Left kidney (tissue), 8 donors: ENCODE measurements at places on chromosomes 16 and 17. TPM values are rescaled to one million over a fixed set of nuclear protein-coding genes. Genes with fewer than 3 reads are reported as not detected.

DNA sequence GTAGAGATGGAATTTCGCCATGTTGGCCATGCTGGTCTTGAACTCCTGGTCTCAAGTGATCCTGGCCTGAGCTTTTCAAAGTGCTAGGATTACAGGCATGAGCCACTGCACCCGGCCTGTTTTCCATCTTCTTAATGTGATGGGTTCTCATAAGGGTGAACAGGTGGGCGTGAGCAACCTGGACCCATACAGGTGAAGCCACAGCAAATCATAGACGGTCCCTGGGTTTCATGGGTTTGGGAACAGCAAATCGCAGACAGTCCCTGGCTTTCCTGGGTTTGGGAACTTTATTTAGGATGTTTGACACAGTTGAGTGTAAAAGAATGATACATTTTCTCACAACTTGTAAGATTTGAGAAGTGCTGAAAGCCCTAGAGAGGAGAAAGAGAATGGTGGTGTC lies 12.9 kb upstream of the MEIOB start:
- no peak for DNase-seq

DNA sequence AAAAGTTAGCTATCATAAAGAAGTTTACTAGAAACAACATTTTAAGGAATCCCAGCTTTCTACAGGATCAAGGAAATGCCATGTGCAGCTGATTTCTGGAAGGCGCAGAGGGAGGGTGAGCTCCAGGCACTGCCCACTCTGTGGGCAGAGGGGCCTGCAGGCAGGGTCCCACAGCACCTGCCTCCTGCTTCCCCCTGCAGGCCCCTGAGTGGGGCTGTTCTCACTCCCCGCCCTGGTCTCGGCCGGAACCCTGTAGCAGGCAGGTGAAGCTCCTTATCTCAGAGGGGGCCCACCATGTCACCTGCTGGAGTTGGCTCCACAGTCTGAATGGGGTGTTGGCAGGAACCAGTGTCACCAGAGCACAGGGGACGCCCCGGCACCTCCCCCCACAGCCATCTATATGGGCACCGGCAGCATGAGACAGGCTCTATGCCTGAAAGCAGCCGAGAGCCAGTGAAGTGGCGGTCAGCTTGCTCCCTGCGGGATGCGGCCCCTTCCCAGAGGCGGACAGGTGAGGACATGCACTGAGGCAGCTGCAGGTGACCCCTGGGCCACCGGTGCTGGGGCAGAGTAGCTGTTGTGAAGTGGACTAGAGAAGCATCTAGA lies 47.6 kb upstream of the FASN start:
- DNase-seq = no peak

DNA sequence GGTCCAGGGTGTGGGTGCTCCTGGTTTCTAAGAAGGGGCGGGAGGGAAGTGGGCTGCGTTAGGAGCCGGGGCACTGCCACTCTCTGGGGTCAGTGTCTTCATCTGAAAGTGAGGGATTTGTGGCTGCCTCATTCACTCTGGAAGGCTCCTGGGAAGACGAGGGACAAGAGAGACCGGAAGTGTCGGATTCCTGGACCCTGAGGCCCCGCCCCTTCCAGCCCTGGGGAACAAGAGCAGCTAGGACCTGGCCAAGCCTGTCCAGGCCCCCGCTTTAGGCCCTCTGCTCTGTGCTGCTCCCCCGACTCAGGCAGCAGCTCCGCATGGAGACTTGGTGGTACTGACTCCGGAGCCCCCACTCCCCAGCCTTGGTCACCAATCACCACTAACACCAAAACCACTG lies 6.5 kb downstream of the LGALS3BP start:
- no peak for DNase-seq

- no peak for DNase-seq
Measured at GRCh38 chr17:73856556-73856955, 212.3 kb upstream of the SDK2 start.

DNA sequence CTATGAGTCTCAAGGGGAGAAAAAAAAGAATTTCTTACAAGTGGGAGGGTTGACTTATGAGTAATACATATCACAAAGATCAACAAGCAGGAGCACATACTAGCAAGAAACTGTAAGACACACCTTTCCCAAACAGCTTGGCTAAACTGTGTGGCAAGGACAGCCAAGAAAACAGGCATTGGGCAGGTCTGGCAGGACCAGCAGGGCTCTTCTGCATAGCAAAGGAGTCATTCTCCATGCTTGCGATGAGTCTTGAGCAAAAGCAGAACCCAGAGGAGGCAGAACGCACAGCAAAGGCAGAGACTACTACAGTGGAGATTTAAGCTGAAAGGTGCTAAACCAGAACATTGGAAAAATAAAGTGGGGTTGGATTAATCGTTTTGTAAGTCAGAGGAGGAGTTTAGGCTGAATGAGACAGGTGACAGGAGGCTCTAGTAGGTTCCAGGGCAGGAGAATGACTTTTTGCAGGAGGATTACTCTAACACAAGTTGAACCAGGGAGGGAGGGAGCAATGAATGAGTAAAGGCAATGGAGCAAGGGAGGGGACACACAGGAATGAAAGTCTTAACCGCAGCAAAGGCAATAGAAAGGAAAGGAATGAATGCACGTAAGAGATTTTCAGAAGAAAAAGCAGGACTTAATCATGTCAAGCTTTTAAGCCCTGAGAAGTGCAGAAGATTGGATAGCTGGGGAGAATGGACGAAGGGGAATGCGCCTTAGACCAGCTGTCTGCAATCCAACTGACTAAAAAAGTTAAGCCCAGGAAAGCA lies 2.7 kb downstream of the N4BP1 start:
- no peak for DNase-seq

DNA sequence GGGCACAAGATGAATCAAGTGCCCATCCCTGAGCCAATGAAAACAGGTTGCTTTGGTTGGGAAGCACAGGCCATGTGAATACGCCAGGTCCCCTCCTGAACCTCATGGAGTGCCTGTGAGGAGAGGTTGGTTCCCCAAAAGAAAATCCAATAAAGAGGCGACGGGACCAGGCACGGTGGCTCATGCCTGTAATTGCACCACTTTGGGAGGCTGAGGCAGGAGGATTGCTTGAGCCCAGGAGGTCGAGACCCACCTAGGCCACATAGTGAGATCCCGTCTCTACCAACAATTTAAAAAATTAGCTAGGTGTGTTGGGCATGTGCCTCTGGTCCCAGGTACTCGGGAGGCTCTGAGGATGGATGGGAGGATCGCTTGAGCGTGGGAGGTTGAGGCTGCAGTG lies 3.5 kb upstream of the CORO1A start:
- no peak for DNase-seq

- no peak for DNase-seq
Measured at GRCh38 chr16:65538976-65539375, 417.1 kb upstream of the CDH11 start.

GRCh38 chr17:64546716-64547115 lies 39.9 kb downstream of the CEP95 start:
- DNase-seq = no peak

The ASPHD1 gene
- polyA plus RNA-seq = 0.86 TPM

The C16orf74 gene
- polyA plus RNA-seq = 1.9 TPM

The EFCAB13 gene
- 14.1 TPM for polyA plus RNA-seq
